ENCODE measurements at places on chromosomes 5 and 9.

GRCh38 chr5:38666668-38667498 is 110.4 kb upstream of the LIFR start:
- no peak for DNase-seq

- no peak for DNase-seq
These were observed 72.0 kb upstream of the STXBP1 start for GRCh38 chr9:127539982-127540663.

DNA sequence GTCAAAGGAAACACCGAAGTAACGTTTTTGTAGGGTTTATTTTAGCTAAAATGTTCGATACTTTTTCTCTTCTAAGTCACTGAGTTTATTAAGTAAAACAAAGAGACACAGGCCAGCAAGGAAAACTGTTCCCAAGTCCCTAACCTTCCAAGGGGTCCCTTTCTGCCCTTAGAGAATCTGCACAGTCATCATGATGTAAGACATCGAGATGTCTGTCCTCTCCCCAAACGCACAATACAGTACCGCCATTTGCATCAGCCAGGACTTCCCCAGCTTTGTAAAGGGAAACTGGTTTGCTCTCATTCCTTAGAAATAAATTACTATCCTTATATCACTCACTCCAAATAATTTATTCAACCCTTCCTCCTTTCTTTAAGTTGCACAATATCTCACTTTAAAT is 89.3 kb downstream of the MARCHF11 start:
- no peak for DNase-seq

- no peak for DNase-seq
These were observed 22.4 kb downstream of the GNAQ start for GRCh38 chr9:78009186-78009585.

DNA sequence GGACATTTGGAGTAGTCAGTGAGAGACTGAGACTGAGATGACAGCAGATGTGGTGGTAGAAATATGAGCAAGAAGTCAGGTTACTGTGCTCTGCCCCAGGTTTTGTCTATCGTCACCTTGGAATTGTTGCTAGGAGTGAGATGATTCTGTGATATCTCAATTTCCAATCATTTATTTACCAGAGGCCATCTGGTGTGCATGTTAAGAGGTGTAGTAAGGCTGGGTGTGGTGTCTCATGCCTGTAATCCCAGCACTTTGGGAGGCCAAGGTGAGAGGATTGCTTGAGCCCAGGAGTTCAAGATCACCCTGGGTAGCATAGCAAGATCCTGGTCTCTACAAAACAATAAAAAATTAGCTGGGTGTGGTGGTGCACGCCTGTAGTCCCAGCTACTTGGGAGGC is 38.6 kb upstream of the CARTPT start:
- DNase-seq, result no peak

- DNase-seq, result no peak
These were observed 419.4 kb downstream of the SEMA5A start for GRCh38 chr5:9126490-9126889.

DNA sequence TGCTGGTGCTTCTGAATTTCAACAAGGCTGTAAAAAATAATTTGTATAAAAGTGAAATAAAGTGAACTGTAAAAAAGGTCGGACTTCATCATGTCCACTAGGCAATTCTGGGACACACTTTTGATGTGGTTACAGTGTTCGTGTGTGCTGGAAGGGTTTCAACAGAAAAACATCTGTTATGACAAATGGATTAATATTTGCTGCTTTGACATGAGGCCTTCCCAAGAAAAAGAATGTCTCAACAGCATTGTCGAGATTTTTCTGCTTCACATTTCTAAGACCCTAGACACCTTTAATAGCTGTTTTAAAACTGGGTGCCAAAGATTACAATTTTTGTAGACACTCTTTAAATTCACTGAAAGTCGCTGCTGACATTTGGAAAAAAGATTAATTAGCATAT is 216.6 kb downstream of the SLC12A2 start:
- DNase-seq, result no peak

- no peak for DNase-seq
These were observed 84.4 kb upstream of the SPIN1 start for GRCh38 chr9:88303721-88304451.
